Sciatic nerve (tissue), 2 donors: ENCODE measurements at places on chromosomes 1 and 21. TPM values are rescaled to one million over a fixed set of nuclear protein-coding genes. Genes with fewer than 3 reads are reported as not detected.

GRCh38 chr1:150615346-150616201 lies 13.8 kb downstream of the ENSA start:
- no peak for DNase-seq

Gene KLHDC9
- total RNA-seq: 6.6 TPM

DNA sequence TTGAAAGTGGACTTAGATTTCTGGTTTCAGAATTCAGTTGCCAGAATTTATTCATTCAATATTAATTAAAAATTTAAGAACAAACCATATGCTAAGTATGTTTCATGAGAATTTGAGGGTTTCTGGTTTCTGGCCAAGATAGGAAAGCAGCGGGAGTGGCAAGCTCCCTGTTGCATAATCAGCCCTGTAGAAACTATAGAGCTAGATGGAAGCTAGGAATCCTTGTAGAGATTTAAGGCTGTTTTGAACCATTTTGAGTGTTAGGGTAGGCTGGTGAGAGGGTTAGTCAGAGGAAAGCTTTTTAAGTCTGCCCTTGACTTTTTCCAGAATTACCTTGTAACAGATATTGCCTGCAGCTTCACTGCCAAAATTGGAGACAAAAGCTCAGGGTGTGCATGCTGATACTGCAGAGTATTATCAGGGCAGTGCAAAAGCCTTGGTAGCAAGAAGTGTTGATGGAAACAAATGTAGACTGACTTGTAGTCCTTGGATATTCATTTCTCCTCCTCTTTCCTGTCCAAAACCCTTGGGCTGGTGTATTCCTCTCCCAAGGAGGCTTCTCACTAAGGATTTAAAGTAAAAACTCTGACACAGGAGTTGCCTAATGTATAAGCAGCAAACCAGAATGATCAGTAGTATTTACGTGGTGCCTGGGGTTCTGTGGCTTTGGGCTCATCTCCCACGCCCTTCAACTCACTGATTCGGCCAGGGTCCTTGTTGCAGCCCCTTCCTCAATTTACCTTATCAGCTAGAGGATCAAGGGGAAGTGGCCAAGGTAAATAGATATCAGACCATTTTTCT lies 12.6 kb upstream of the GIPC2 start:
- no peak for DNase-seq

DNA sequence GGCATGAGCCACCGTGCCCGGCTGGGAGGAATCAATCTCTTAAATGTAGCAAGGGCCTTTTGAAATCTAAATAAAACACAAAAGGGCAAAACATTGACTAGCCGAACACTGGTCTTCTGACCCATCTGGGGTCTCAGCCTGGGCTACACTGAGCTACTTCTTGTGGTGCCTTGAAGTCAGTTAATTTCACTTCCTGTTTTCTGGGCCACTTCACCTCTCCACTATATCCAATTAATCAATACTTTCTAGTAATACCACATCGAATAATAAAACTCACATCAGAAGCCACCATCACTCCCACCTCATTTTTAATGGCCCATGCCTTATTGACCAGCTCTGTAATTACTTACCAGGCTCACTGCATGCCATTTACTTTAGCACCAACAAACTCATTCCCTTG lies 138.0 kb upstream of the SAMSN1 start:
- no peak for DNase-seq

Gene CRTC2
- total RNA-seq: 58.1 TPM

Gene SLAMF8
- total RNA-seq: 3.3 TPM

- DNase-seq: no peak
Measured at GRCh38 chr1:74571493-74571800, 59.0 kb upstream of the LRRC53 start.
